Stimulated activated CD4-positive, alpha-beta T cell treated with anti-CD3 and anti-CD28 coated beads, Interleukin-15, amount 100 ng/mL, for 48 hours (primary cell): ENCODE measurements at places on chromosomes 3 and 15.

DNA sequence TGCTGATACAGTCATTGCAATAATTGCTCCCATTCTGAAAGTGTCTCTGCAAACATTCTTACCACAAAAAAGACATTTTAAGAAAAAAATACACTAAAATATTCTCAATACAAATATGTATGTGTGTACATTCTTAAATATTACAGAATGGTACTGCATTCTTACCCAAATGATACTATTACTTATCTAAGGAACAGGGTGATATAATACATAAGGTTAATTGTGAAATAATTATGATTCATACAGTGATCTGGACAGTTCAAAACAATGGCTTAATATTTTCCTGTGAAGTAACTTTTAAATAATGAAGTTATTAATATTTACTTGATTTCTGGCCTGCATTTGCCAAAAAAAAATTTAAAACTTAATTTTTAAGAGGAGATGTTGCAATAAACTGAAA lies 694.6 kb downstream of the TUSC7 start:
- DNase-seq: no peak

DNA sequence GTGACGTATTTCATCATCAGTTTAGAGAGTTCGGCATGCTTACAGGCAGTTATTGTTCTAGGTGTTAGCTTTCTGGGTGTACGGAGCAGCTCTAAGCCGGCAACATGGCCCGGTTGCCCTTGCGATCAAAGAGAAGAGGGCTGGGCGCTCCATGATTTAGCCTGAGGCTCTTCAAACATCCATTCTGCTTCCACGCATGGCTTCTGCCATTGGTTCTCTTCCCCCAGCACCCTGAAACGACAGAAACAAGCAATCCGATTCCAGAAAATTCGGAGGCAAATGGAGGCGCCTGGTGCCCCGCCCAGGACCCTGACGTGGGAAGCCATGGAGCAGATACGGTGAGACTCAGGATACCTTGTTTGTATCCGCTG lies 574 bp downstream of the NGRN start:
- peak; percentile 21 for DNase-seq

DNA sequence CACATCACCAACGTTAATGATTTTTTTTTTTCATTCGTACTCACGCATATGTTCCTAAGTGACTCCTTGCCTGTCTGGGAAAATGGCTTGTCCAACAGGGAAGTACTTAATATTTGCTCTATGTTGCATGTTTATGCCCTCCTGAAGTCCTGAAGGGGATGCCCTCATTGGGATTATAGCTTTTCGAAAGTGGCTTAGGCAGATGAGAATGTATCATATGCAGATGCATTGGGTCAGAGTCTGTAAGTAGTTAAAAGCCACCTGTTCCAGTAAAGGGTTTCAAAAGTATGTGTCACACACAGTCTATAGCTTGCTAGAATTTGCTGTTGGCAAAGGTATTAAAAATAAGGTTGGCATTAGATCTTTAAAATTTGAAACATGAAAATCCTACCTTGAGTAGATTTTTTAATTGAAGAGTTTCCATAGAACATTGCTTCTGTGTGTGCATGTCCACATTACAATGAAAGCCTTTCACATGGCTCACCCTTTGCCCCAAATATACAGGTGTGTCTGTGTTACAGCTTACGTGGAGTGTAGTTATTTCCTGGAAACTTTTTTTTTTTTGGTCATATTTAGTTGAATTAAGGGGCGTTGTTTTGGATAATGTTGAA lies 2.1 kb downstream of the ABHD17C start:
- DNase-seq: no peak

- DNase-seq: no peak
Measured at GRCh38 chr3:52415800-52416199, 29.1 kb downstream of the SEMA3G start.

DNA sequence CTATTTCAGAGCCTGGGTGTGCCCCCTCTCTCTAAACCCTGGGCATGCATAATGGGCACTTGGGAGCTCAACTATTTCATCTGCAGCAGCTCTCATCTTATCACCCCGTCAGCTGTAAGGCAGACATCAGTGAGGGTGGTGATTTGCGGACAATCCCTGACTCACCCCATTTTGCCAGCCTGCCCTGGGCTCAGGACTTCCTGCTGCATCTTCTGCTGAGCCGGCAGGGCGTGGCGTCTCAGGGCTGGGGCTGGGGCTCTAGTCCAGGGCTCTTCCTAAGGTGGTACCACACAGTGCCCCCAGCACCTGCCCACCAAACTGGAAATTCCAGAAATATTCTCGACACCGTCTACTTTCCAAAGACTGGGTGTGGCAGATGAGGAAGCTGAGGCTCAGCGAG lies 925 bp upstream of the PSTPIP1 start:
- DNase-seq: peak; percentile 56
